ENCODE measurements at places on chromosomes 6 and 20. TPM values are rescaled to one million over a fixed set of nuclear protein-coding genes. Genes with fewer than 3 reads are reported as not detected.
A peak's percentile ranks its signal among the peaks of the same experiment; 100 is the strongest.

The SERPINB1 gene
- total RNA-seq: 8.2 TPM

The REM1 gene
- total RNA-seq: 2.8 TPM

The TNF gene
- not detected for total RNA-seq

The OPRL1 gene
- total RNA-seq: 2.9 TPM

The TBXT gene
- total RNA-seq: not detected

The SNRPB2 gene
- total RNA-seq: 81.3 TPM

The DACT2 gene
- 0.22 TPM for total RNA-seq

The BTN1A1 gene
- total RNA-seq: not detected

- H3K27me3 ChIP-seq: peaks cover 6% of the 10 kb centered on the region
- H3K36me3 ChIP-seq: no peaks in the 10 kb centered on the region
- peaks cover 51% of the 10 kb centered on the region for H3K4me1 ChIP-seq
- no peak for DNase-seq
- H3K4me3 ChIP-seq: peak overlapping the region; percentile 98
These were observed 1.4 kb downstream of the PLAGL2 start for GRCh38 chr20:32205843-32206759.

GRCh38 chr6:49637350-49637731, 702 bp upstream of the RHAG start:
- H3K36me3 ChIP-seq: no peaks in the 10 kb centered on the region
- H3K27ac ChIP-seq: no peak overlapping the region
- H3K4me1 ChIP-seq: no peaks in the 10 kb centered on the region
- DNase-seq: no peak

DNA sequence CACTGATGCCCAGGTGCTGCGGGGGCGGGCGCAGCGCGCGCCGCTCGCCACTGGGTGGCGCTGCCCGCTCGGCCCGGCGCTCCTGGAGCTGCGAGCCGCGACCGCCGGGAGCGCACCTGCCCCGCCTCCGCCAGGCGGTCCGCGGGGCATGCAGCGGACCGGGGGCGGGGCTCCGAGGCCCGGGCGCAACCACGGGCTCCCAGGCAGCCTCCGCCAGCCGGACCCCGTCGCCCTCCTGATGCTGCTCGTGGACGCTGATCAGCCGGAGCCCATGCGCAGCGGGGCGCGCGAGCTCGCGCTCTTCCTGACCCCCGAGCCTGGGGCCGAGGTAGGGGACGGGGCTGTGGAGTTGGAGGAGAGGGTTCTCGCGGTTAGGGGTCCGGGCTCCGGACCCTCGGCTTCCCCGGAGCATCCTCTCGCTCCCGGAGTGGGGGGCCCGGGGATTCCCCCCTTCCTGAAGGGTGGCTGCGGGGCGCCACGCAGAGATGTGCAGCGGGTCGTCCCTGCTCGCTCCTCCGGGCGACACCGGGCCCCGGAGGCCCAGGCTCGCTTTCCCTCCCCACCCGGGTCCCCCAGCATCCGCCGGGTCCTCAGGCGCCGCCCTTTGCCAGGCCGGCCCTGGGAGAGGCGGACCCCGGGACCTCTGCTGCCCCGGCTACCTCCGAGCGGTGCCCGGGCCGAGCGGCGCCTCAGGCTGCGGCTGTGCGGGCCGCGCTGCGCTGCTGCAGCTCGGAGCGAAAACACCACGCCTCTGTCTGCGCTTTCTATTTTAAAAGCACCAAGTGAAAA, at the start of gene BCAS4:
Gene BCAS4, plus strand, starts transcription at position 216 of the 789 bp plus-strand sequence. Its CDS starts 23 bp downstream, at position 239.
- H3K4me3 ChIP-seq: peak within 1 kb of the TSS; percentile 93
- H3K27ac ChIP-seq: peak within 1 kb of the TSS; percentile 28
- no peaks in the 10 kb centered on the region for H3K36me3 ChIP-seq
- peak; percentile 85 for DNase-seq
- H3K4me1 ChIP-seq: peaks cover 8% of the 10 kb centered on the region

DNA sequence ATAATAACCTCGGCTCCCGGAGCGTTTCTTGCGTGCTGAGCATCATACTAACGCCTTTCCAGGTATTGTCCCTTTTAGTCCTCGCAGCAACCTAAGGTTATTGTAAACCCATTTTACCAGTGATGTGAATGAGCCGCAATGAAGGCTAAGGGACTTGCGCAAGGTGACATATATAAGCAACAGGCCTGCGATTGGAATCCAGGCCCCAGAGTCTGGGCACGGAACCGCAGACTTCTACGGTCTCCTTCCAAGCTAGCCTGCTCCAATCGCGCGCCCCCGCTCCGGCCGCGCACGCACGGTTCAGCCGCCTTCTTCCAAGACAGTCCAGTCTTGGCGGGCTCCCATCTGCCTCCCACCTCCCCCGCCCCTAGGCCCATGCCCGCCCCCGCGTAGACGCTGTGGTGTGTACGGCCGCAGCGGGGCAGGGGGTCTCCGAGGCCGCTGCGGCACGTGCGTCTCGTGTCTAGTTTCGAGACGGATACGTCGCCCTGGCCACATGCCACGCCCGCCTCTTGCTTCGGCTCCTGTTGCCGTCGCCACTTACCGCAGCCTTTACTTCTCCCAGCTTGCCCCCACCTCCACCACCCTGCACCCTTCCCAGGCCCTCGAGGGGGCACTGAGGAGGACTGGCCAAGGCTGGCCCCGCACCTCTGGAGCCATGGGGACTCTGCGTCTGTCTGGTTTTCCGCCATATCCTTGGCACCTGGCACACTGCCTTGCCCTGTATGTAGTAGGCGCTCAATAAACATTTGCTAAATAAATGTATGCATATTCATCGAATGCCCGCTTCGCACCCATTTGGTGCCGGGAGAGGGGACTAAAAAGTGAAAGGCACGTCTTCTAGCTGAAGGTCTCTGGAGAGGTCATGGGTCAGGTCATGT, 855 bp upstream of the GFOD1 start:
- H3K4me3 ChIP-seq: peak overlapping the region; percentile 85
- peaks cover 13% of the 10 kb centered on the region for H3K4me1 ChIP-seq
- H3K27me3 ChIP-seq: peaks cover 8% of the 10 kb centered on the region
- peak overlapping the region; percentile 64 for H3K27ac ChIP-seq

- H3K27me3 ChIP-seq: no peaks in the 10 kb centered on the region
- H3K27ac ChIP-seq: no peak overlapping the region
- no peaks in the 10 kb centered on the region for H3K36me3 ChIP-seq
- H3K4me3 ChIP-seq: no peak overlapping the region
- no peaks in the 10 kb centered on the region for H3K4me1 ChIP-seq
These were observed 410.2 kb downstream of the CDC5L start for GRCh38 chr6:44797746-44798145.

DNA sequence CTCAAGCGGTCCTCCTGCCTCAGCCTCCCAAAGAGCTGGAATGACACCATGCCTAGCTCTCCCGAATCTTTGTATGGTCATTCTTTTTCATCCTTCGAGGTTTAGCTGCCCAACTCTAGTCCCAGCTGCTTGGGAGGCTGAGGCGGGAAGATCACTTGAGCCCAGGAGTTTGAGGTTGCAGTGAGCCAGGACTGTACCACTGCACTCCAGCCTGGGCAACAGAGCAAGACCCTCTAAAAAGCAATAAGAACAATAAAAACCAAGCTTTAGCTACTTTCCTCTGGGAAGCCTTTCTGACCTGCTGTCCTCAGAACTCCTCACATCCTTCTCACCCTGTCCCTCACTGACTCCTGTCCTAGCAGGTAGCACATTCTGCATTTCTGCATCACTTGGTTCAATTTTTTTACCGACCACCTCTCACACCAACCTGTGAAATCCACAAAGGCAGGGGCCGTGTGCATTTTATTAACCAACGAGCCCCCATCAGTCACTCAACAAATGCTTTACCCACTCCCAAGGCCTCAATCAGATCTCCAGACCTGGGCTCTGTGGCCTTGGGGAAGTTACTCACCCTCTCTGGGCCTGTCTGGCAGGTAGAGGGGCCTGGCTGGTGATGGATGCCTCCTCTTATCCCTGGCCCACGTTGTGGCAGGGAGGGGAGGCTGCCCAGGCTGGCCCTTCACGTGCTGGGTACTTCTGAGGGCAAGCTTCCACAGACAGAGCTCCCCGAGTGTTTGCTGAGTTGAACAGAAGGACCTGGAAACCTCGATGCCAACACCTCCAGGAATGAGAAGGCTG, 14.7 kb upstream of the SRC start:
- no peak overlapping the region for H3K27ac ChIP-seq
- H3K36me3 ChIP-seq: no peaks in the 10 kb centered on the region
- peaks cover 3% of the 10 kb centered on the region for H3K27me3 ChIP-seq
- H3K4me1 ChIP-seq: no peaks in the 10 kb centered on the region

GRCh38 chr6:114304304-114304887, 38.4 kb downstream of the HS3ST5 start:
- peaks cover 6% of the 10 kb centered on the region for H3K36me3 ChIP-seq
- H3K27me3 ChIP-seq: peaks cover 2% of the 10 kb centered on the region
- no peak overlapping the region for H3K4me3 ChIP-seq
- no peak overlapping the region for H3K27ac ChIP-seq
- DNase-seq: no peak
- peaks cover 10% of the 10 kb centered on the region for H3K4me1 ChIP-seq

- DNase-seq: no peak
- H3K4me1 ChIP-seq: peaks cover 15% of the 10 kb centered on the region
- H3K27ac ChIP-seq: no peak overlapping the region
- H3K4me3 ChIP-seq: no peak overlapping the region
These were observed 111.2 kb downstream of the TRERF1 start for GRCh38 chr6:42340511-42340910.

GRCh38 chr6:88499436-88499835, 333.3 kb upstream of the CNR1 start:
- no peak for DNase-seq
- no peaks in the 10 kb centered on the region for H3K27me3 ChIP-seq
- no peak overlapping the region for H3K27ac ChIP-seq
- H3K4me3 ChIP-seq: no peak overlapping the region
- H3K4me1 ChIP-seq: no peaks in the 10 kb centered on the region

- DNase-seq: no peak
- H3K27me3 ChIP-seq: peaks cover 8% of the 10 kb centered on the region
- no peaks in the 10 kb centered on the region for H3K36me3 ChIP-seq
- no peak overlapping the region for H3K27ac ChIP-seq
- H3K4me3 ChIP-seq: no peak overlapping the region
These were observed 13.6 kb upstream of the GOPC start for GRCh38 chr6:117615750-117616390.

GRCh38 chr20:43893930-43894329, 20.7 kb upstream of the TOX2 start:
- H3K4me3 ChIP-seq: no peak overlapping the region
- no peak overlapping the region for H3K27ac ChIP-seq
- DNase-seq: no peak

DNA sequence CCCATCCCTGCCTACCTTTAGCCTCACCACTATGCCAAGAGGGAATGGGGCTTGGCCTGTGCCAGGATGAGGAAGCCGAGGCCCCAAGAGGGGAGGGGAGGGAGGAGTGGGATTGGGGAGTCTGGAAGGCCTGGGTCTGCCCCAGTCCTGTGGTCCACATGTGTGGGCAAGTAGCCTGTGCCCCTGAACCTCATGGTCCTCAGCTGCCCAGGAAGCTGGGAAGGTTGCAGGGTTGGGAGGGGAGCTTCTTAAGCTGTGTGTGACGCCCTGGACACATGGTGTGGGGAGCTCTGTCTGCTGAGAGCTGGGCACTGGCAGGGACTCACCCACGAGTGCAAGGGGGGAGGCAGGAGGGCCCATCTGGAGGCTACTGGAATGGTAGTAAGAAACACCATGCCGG, 31.7 kb downstream of the DLGAP4 start:
- H3K27ac ChIP-seq: no peak overlapping the region
- H3K4me1 ChIP-seq: peaks cover 18% of the 10 kb centered on the region
- H3K27me3 ChIP-seq: peaks cover 1% of the 10 kb centered on the region

DNA sequence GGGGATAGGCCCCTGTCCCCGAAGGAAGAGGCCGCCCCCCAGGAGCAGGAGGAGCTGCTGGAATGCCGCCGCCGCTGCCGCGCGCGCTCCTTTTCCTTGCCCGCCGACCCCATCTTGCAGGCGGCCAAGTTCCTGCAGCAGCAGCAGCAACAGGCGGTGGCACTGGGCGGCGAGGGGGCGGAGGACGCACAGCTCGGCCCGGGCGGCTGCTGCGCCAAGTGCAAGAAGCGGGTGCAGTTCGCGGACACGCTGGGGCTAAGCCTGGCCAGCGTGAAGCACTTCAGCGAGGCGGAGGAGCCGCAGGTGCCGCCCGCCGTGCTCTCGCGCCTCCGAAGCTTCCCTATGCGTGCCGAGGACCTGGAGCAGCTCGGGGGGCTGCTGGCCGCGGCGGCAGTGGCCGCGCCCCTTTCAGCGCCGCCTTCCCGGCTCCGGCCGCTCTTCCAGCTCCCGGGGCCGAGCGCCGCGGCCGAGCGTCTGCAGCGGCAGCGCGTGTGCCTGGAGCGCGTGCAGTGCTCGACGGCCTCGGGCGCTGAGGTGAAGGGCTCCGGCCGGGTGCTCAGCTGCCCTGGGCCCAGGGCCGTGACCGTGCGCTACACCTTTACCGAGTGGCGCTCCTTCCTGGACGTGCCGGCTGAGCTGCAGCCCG, 630 bp downstream of the PPP1R3G start:
- H3K27me3 ChIP-seq: peaks cover 19% of the 10 kb centered on the region
- no peak overlapping the region for H3K27ac ChIP-seq
- H3K36me3 ChIP-seq: no peaks in the 10 kb centered on the region
- no peaks in the 10 kb centered on the region for H3K4me1 ChIP-seq
- H3K4me3 ChIP-seq: peak overlapping the region; percentile 30

- peaks cover 4% of the 10 kb centered on the region for H3K4me1 ChIP-seq
- peak overlapping the region; percentile 6 for H3K4me3 ChIP-seq
- DNase-seq: peak; percentile 17
- H3K36me3 ChIP-seq: peaks cover 17% of the 10 kb centered on the region
These were observed 94.0 kb downstream of the NOL4L start for GRCh38 chr20:32490942-32491763.

DNA sequence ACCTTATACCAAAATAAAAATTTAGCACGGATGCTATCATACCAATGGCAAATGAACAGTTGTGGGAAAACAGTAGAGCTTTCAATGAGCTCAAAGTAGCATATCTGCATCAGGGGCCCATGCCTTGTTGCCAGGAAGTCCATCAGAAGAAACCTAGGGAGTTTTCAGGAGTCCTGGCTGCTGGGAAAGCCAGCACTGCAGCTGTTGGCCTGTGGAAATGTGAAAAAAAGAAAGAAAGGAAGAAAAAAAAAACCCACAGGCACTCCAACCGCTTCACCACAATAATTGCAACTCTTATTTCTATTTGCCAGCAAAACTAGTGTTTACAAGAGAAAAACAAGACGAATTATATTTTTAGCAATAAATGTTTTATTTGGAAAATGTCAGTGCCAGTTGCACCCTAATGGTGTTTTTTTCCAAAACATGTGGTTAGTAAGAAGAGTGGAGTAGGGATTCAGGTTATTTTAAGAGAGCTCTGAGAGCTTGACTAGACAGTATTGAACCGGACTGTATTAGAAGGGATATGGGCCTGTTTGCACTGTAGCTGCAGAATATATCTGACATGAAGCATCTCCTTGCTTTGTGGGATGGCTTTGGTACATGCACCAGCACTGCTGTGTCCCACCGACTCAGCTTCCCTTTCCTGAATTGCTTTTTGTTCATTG, 137.3 kb downstream of the CCDC170 start:
- no peak overlapping the region for H3K4me3 ChIP-seq
- no peaks in the 10 kb centered on the region for H3K36me3 ChIP-seq
- H3K4me1 ChIP-seq: no peaks in the 10 kb centered on the region
- no peak overlapping the region for H3K27ac ChIP-seq
- no peaks in the 10 kb centered on the region for H3K27me3 ChIP-seq

All from glutamatergic neuron (in vitro differentiated cells).